SJSA1 (cell line): ENCODE measurements at places on chromosomes 16 and 17.

GRCh38 chr17:62093188-62094155 is 28.4 kb upstream of the MED13 start:
- DNase-seq = no peak

DNA sequence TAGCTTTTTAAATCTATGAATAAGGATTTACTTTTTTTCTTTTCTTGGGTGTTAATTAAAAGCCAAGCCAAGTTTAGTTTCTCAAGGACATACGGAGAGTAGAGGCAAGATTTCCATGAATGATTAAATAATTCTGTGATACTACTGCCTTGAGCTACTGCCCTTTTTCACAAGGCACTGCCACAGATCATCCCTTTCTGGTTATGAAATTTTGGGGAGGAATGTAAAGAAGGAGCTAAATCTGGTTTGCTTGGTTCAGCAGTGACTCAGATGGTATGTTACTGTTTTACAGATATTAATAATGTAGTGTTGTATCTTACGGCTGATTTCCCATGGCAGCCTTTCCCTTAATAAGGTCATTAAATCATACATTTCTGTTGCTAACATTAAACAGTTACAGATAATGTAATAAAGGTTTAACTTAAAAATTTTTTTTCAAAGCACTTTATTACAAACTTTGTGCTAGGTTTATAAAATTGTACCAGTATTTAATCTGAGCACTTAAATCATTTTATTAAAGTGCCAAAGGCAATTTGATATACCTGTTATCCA is 2.6 kb downstream of the WSB1 start:
- no peak for DNase-seq

GRCh38 chr16:49651996-49652395 is 203.9 kb downstream of the ZNF423 start:
- DNase-seq = no peak

GRCh38 chr17:57784226-57784895 is 39.3 kb upstream of the CCDC182 start:
- DNase-seq = no peak

DNA sequence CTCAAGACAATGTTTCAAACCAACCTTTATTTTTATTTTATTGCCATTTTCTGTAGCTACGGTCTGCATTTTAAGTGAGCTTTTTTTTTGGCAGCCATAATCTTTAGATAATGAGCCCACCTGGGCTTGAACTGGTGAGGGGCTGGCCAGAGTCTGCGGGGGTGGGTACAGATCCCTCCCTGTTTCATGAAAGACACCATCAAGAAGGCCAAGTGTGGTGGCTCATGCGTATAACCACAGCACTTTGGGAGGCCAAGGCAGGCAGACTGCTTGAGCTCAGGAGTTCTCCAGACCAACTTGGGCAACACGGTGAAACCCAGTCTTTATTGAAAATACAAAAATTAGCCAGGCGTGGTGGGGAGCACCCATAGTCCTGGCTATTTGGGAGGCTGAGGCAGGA is 113.7 kb downstream of the CPPED1 start:
- no peak for DNase-seq

DNA sequence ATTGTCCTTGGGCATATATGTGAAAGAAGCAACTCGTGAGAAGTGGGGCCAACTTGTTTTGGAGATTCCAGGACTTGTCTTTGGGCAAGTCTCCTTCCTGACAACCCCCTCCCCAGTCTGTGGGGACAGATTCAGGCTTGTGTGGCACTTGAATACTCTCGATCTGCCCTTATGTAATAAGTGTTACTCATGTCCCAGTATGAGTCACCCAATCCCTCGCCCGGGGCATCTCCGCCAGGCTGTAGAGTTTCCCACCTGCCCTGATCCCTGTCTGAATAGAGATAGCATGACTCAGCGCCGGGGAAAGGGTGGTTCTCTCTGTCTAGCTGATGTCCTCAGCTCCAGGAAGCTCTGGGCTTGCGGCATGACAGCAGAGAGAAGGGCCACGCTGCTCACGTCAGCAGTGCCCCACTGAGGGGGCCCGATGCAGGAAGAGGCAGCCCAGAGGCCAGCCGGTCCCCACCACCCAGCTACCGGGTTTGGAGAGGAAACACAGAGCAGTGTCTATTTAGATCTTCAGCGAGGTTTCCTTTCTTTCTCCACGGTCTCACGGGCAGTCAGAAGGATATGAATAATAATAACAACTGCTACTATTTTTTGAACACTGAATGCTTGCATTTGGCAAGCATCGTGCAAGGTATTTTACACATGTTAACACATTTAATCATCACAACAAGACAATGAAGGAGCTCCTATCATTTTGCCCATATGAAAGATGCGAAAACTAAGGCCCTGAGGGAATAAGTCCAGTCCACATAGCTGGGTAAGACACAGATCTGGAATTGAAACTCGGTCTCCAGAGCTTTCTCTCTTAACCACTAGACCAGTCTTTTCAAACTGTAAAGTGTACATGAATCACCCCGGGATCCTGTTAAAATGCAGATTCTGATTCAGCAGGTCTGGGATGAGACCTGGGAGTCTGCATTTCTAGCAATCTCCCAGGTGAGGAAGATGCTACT is 426.7 kb upstream of the MAF start:
- DNase-seq = peak; percentile 97

- no peak for DNase-seq
Observed at GRCh38 chr16:82857693-82858365, 231.1 kb downstream of the CDH13 start.

- no peak for DNase-seq
Observed at GRCh38 chr16:15567823-15568222, 75.1 kb downstream of the MARF1 start.

DNA sequence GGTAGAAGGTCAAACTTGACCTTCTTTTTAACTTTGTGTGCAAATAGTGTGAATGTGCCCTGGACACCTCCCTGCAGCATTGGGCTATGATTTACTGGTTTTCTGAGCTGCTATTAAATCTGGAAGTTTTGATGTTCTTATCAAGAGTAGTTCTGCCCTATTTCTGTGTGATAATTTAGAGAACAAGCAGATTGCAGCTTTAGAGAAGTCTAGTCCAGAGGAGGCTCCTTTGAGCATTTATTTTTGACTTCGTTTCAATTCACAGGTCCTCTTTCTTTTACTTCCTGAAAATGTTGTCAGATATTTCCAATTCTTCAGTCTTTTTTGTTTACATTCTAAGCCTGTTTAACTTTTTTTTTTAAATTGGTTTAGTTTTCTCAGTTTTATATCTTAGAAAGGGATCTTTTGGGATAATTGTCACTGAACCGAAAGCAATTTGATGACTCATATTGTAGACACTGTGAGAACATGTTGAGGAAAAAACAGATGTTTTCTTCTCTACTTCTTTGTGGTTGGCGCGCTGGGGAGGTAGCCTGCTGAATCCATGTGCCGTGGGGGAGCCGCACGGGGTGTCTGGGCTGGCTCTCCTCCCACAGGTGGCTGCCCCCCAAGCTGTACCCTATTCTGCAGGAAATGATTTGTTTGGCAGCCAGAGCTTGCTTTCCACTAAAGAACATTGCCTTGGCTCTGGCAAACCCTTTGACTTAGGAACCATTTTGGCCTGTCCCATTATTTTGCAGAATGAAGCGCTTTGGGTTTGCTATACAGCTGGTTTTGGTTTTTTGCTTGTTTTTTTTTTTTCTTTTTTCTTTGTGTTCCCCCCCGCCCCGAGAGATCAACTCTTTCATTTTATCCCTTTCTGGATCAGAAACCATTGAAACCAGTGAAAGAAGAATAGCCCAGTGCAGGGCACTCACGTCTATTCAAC is 53.4 kb downstream of the MFSD11 start:
- peak; percentile 79 for DNase-seq

DNA sequence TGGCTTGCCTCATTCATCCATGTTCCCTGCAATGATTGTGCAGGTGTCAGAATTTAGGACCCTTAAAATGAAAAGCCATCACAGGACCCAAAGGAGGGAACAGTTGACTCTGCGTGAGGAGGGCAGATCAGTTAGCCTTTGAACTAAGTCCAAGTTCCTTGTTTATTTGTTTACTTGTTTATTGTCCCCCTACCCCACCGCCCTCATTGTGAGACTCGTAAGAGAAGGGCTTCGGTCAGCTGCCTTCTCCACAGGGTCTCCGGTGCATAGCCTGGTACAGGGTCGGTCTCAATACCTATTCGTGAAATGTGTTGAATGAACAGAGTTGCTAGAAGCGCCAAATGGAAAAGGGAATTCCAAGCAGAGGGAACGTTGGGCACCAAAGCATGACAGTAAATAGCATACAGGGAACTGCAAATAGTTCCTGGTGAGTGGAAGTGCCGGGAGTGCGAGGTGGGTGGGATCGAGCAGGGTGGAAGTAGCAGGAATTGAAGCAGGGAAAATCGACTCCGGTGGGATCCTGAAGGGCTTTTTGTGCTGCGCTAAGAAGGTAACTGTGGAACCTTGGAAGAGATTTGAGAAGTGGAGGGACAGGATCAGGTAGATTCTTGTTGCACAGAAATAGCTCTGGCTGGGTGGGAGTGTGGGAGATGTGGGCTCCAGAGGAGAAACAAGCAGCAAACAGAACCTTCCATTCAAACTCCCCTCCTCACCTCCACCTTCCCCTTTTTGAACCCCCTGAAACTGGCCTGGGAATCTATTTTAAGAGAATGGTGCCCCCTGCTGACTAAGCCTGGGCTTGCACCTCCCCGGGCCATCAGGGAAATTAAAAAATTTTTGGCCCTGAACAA is 12.7 kb downstream of the SLC35B1 start:
- peak; percentile 64 for DNase-seq

DNA sequence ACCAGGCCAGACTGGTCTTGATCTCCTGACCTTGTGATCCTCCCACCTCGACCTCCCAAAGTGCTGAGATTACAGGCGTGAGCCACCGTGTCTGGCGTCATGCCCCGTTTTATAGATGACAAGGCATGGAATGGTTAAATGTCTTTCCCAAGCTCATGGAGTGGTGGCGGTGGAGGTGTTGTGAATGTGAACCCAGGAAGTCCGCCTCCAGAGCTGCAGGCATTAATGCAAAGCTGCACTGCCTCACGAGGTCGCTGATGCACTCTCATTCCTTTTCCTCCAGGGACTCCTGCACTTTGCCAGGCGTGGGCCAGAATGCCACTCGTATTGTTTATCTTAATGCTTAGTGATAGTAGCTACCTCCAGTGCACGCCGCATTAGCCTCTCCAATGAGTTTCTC is 149.6 kb downstream of the WWOX start:
- no peak for DNase-seq

DNA sequence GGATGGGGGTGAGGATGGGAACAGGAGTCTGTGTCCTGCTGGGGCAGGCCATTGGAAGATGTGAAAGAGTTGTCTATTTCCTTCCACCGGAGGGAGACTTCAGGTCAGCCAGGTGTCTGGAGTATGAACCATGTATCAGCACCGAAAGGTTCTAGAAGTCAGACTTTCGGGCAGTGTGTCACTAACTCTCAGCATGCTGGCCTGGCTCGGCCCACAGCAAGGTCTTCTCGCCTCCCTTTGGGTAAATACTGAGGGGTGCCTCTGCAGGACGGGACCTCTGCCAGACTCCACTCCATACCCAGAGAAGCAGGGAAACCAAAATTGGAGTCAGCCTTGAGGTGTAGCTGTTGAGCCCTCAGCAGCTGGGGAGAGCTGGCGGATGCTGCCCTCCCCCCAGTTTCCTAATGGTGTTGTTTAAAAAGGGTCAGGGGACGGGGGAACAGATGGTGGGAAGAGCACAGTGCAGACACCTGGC is 507 bp downstream of the CIITA start:
- DNase-seq = no peak

GRCh38 chr17:43554857-43555256 is 8.7 kb upstream of the ETV4 start:
- no peak for DNase-seq

- DNase-seq = no peak
Observed at GRCh38 chr16:70642633-70643032, 3.7 kb upstream of the IL34 start.

DNA sequence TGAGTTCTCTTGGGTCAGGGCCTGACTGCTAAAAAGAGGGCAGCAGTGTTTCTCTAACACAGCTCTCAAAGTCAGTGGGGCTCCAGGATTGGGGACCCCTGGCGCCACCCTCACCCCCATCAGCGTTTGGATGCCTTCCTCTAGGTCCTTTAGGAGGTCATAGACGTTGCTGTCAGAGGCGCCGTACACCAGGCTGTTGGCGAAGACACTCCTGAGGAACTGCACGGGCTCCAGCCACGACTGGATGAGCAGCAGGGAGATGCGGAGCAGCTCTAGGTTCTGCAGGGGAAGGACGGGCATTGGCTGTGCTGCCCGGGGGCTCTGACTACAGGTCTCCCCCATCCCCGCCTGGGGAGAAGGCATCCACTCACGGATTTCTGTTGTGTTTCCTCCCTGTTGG is 993 bp downstream of the GH1 start:
- no peak for DNase-seq

GRCh38 chr16:30637944-30638343 is 12.8 kb upstream of the PRR14 start:
- no peak for DNase-seq

DNA sequence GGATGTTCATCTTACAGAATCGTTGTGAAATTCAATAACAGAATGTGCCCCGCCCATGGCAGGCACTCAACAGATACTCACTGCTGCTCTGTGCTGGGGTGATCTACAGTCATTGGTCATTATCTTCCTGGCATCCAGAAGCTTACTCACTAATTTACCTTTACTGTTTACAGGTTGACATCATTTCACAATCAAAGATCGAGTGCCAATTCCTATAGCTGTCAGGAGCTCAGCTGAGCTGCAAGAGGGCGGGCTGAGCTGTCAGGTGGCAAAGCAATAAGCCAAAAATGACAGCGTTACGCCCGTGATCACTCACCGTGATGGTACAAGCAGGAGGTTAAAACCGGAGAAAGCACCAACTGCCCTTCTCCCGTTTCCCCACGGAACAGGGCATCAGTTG is 51.2 kb downstream of the LITAF start:
- DNase-seq = no peak

GRCh38 chr16:47069313-47069712 is 74.4 kb downstream of the NETO2 start:
- DNase-seq = no peak

DNA sequence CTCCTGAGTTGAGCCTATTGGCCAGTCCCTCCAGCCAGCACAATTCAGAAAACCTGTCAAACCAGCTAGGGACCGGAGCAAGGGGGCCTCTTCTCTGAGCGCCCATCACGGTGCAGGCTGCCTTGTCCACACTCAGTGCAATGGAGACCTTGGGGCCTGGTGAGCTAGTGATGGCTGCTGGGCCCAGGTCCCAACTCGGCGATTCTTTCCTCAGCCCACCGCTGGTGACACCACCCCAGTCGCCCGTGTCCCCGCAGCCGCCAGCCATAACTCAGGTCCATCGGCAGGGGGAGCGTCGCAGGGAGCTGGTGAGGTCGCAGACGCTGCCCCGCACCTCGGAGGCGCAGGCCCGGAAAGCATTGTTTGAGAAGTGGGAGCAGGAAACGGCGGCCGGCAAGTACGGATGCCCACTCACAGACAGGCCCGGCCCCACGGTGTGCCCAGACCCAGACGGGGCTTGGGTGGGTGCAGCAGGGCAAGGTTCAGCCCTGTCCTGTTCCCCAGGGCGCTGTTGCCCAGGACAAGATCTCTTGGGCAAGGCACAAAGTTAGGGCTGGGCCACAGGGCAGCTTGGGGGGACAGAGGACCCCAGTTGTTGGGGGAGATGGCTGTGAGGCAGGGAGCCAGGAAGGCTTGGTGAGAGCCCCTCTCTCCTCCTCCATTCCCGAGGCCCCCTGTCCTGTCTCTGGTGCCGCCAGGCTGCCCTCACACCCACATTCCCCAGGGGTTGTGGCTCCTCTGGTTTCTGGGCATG is 10.8 kb downstream of the SMTNL2 start:
- DNase-seq = no peak

- no peak for DNase-seq
Observed at GRCh38 chr17:48749621-48750553, 21.3 kb upstream of the HOXB13 start.
